ENCODE measurements at places on chromosomes 7 and 10.

DNA sequence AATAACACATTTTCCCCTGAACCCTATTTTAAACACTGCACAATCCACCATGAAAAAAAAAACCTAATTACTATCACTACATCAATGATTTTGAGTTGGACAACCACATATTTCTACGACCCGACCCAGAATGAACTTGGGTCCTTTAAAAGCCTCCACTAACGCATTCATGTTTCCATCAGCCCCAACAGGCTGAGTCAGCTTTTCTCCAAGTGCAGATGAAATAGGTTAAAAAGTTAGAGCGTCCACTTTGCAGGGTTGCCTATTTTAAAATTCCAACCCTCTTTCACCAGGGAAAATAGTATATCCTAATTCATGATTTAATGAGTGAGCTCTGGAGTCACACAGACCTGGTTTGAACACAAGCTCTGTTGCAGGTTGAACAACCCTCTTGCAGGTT is 501.0 kb upstream of the SORCS1 start:
- DNase-seq, result no peak

DNA sequence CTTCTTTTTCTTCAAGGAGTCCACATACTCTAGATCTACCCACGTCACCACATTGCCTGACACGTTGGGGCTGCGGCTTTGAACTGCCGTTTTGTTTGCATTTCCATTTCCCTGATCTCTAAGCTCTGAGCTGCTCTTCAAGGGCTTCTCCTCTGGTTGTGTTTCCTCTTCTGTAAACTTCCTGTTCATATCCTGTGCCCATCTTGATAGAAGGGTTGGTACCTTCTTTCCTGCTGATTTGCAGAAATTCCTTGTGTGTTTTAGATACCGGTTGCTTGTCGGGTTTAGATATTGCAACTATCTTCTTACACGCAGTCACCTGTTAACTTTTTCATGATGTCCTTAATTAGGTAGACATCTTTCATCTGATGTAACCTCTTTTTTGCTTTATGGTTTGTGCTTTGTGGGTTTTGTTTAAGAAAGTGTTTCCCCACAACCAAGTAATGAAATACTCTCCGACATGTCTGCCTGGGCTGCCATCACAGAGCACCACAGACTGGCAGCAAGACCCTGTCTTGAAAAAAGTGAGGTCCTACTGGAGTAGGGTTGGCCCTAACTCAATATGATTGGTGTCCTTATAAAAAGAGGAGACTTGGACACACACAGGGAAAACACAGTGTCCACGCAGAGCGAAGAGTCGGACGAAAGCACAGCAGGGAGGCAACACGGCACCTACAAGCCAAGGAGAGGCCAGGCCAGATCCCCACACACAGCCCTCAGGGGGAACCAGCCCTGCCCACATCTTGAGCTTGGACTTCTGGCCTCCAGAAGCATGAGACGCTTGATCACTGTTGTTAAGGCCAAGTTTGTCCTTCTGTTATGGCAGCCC is 99.1 kb upstream of the PDGFA start:
- no peak for DNase-seq

DNA sequence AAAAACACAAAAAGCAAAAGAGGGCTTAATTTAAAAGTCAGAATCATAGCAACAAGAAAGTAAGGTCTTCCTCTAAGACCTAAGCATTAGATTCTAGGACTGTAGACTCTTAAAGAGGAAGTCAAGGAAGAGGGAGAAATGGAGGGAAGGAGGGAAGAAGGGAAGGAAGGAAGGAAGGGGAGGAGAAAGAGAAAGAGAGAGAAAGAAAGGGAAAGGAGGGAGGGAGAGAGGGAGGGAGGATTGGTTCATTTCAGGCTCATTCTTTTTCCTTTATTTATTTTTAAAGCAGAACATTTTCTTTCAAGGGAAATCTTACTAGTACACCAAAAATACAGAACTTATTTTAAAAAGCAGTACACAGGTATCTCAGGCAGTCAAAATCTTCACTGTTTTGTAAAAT is 81.1 kb downstream of the DLG5 start:
- no peak for DNase-seq

DNA sequence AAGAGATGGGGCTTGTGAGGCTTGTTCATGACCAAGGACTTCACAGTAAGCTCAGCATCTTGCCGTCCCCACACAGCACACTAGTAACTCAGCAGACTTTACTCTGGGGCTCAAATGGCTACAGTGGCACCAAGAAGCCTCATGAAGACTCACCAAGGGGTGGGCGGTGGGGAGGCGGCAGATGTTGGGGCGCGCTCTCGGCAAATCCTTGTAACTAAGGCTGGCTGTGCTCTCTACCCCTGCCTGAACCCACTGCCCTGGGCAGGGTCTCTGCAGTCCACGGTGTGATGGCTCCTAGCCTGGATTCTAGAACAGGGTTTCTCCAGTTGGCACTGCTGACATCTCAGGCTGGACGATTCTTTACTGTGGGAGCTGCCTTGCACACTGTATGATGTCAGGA is 12.4 kb upstream of the SMARCD3 start:
- DNase-seq, result no peak

DNA sequence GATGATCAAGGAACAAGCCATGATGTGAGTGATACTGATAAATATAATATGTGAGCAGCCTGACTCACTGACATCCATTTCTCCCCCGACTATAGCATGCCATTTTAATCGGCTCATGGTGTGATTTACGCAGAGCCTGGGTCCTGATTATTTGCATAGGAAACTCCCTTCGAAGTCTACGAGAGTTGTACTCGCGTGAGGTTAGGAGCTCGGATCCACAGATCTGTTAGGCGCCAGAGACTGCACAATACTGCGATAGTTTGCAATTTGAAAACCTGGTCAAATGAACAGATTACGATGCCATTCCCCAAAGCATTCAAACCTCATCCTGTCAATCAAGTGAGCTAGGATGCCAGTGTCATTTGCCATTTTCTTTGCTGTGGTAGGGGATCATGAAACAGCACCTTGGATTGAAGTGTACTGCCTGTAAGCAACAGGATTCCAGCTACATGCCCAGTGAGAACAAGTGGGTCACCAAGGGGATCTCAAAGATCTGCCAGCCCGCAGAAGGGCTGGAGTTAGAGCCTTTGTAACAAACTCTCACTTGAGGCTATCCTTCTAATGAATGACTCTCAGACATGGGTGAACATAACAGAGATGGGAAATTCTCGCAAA is 158.3 kb downstream of the FRMD4A start:
- DNase-seq, result no peak

All from HFF-Myc (cell line).